ENCODE measurements at places on chromosomes 6 and 20. TPM values are rescaled to one million over a fixed set of nuclear protein-coding genes. Genes with fewer than 3 reads are reported as not detected.

ZNF133 gene
- total RNA-seq = 28.5 TPM

CST4 gene
- not detected for total RNA-seq

SASH1 gene
- 27.9 TPM for total RNA-seq

MMP24OS gene
- 21.5 TPM for total RNA-seq

AFDN gene
- 34.7 TPM for total RNA-seq

DNMT3B gene
- 1.5 TPM for total RNA-seq

DYNLT2 gene
- total RNA-seq = 0.83 TPM

EIF2S2 gene
- 153 TPM for total RNA-seq

SIRPB2 gene
- not detected for total RNA-seq

NOTCH4 gene
- 0.42 TPM for total RNA-seq

IMPG1 gene
- not detected for total RNA-seq

SPATS1 gene
- total RNA-seq = not detected

HSPA1L gene
- 1.2 TPM for total RNA-seq

TOX2 gene
- 2.1 TPM for total RNA-seq

SAMD5 gene
- 0.88 TPM for total RNA-seq

UBD gene
- not detected for total RNA-seq

SMPDL3A gene
- 24.1 TPM for total RNA-seq

TEAD3 gene
- 8.9 TPM for total RNA-seq

CST2 gene
- not detected for total RNA-seq

KHDC1L gene
- total RNA-seq = not detected

ROMO1 gene
- 200 TPM for total RNA-seq

ZNF165 gene
- total RNA-seq = 0.30 TPM

Measured in smooth muscle cell of the umbilical artery (primary cell).